Effector CD8-positive, alpha-beta T cell (primary cell): ENCODE measurements at places on chromosomes 11 and 22.

DNA sequence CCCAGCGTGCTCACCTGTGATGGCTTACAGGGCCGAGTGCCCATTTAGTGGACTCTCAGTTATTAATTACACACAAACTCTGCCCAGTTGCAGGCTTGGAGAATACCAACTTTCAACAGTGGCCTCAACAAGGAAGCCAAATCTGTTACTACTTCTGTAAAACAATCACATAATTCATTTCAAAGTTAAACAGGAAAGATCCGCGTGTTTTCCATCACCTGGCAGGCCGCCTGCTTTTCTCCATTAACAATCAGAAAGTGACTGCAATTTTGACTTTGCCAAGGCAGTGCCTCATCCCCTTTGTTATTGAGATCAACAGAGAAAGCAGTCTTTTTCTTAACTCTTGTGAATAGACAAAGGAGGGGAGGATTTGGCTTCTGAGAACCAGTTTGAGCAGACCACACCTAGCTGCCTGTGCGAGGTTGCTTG, 77.7 kb downstream of the BARX2 start:
- no peak for DNase-seq

- DNase-seq: no peak
These were observed 41.1 kb downstream of the AMOTL1 start for GRCh38 chr11:94809251-94809650.

- no peak for DNase-seq
These were observed 14.1 kb downstream of the TMEM123 start for GRCh38 chr11:102438311-102439062.

DNA sequence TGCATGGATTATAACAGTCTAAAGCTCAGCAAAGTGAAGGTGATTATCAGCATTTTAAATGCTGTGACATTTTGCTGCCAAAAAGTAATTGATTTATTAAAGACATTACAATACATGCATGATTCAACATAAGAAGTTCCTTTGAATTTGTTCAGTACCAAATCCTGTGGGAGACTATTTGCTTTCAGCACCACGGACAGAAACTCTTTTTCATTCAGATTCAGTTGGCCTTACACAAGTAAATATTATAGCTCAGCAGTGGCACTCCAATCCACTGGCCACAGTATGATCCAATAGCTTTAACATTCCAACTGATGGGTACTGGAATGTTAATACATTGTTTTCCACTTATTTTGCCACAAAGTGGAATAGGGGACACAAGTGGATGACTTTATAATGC, 806.7 kb downstream of the NTM start:
- no peak for DNase-seq

DNA sequence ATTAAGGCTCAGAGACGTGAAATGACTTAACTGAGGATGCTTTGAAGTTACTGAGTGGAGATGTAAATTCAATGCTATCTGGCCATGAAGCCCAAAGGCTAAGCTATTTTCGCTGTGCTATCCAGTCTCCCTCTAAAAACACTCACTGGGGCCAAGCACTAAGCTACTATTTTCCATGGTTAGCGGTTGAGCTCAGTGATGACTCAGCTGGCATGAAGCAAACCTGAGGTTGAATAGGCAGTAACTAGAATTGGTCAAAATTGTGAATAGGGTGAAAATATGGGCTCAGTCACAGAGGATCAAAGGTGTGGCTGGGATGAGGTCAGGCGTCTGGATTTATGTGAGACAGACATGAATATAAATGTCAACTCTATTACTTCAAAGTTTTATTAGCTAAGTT, 564.2 kb upstream of the KIRREL3 start:
- DNase-seq: no peak

DNA sequence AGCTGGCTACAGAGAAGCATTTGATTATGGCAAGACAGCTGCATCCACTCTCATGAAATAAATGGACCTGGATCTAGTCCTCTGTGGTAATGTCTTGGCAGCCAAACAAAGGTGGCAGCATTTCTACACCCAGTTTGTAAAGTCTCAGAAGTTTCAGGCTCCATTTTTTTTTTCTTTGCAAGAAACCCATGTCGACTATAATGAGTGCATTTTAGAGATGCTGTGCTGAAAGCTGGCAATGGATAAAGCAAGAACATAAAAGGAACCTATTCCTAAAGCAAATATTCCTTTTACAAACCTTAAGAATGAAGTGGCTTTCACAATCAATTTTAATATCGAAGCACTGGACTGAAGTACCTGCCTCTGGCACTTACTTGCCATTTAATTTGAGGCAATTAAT, 33.5 kb downstream of the THAP12 start:
- no peak for DNase-seq

DNA sequence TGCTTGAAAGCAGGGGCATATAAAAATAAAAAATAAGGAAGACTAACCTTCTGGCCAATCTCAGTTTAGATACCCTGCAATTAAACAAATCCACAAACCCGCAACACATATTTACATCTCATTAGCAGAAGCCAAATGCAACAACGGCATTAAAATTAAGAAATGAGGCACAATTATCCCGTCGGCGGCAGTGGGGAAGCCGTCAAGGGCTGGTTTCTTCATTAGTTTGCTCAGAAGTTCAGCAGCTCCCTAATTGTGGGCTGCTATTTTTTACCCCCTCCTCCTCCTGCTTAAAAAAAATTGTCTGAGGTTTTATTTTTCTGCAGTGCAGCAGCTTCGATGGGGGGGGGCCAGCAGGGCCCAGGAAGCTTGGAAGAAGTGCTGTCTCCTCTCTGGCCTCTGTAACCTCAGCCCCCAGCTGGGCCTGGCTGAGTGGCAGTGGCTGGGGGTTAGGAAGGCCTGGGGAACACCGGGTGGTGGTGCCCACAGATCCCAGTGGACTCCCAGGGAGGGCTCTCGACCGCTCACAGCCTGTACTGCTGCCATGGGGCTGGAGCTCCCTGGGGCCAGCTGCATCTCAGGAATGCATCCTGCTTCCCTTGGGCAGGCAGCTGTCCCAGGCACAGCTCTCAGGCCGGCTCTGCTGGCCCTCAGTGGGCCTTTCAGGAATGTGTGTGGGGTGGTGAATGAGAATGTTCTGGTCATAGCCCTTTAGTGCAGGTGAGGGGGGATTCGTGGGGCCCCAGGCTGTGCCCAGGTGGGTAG, 148.7 kb upstream of the B3GAT1 start:
- DNase-seq: no peak
